Sciatic nerve (tissue), 2 donors: ENCODE measurements at places on chromosomes 12 and 14.

- DNase-seq: no peak
These were observed 37.8 kb downstream of the EP400 start for GRCh38 chr12:131987552-131987951.

DNA sequence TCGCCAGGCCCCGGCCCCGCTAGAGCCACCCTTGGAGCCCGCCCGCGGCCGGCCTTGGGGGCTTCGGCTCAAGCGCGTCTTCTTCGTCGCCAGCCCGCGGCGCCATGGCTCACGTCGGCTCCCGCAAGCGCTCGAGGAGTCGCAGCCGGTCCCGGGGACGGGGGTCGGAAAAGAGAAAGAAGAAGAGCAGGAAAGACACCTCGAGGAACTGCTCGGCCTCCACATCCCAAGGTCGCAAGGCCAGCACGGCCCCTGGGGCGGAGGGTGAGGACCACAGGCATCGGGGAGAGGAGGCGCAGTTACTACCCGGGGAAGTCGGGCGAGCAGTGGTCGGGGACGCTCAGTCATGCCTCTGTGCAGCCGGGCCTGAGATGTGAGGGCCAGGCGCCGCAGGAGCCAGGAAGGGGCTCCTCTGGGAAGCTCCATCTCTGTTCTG is 573 bp downstream of the ARL6IP4 start:
- DNase-seq: no peak

- peak; percentile 33 for DNase-seq
These were observed 39.8 kb downstream of the DIO3 start for GRCh38 chr14:101600891-101601605.

GRCh38 chr14:67806246-67806645 is 10.1 kb downstream of the ZFYVE26 start:
- no peak for DNase-seq

GRCh38 chr12:94555687-94556086 is 94.7 kb downstream of the TMCC3 start:
- DNase-seq: no peak

DNA sequence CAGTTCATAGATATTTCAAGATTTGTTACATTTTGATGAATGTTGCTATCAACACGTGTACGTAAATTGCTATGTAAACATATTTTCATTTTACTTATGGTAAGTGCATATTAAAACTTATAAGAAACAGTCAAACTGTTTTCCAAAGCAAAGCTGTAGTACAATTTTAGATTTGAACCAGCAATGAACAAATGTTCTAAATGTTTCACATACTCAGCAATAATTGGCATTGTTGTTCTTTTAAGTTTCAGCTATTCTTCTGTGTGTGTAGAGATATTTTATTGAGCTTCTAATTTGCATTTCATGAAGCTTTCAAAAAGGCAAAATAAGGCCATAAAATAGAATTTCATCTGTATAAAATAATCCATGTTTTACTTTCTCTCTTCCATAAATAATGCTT is 1433.2 kb downstream of the LRFN5 start:
- DNase-seq: no peak

DNA sequence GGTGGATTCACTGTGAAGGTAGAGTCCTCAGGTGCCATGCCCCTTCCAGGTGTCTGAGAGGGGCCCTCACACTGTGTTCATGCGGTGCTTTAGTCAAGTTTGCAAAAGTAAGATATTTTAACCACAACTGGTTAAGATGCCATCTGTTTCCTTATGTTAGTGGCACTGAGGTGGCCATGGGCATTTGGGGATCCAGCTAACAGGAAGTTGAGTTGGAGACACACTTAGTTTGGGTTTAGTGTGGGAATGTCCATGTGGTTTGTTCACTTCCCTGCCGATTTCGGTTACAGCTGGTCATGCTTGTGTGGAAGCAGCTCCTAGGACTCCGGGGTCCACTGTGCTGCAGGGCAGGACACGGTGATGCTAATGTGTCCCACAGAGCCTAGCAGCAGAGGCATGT is 17.3 kb upstream of the ABHD12B start:
- DNase-seq: no peak

- no peak for DNase-seq
These were observed 74.3 kb upstream of the PRMT8 start for GRCh38 chr12:3416670-3417069.

- no peak for DNase-seq
These were observed 64.8 kb downstream of the DACT1 start for GRCh38 chr14:58702441-58703160.

- DNase-seq: no peak
These were observed 42.5 kb downstream of the GALNT9 start for GRCh38 chr12:132286912-132287311.

GRCh38 chr14:105363847-105364708 is 34.3 kb upstream of the TEX22 start:
- no peak for DNase-seq

DNA sequence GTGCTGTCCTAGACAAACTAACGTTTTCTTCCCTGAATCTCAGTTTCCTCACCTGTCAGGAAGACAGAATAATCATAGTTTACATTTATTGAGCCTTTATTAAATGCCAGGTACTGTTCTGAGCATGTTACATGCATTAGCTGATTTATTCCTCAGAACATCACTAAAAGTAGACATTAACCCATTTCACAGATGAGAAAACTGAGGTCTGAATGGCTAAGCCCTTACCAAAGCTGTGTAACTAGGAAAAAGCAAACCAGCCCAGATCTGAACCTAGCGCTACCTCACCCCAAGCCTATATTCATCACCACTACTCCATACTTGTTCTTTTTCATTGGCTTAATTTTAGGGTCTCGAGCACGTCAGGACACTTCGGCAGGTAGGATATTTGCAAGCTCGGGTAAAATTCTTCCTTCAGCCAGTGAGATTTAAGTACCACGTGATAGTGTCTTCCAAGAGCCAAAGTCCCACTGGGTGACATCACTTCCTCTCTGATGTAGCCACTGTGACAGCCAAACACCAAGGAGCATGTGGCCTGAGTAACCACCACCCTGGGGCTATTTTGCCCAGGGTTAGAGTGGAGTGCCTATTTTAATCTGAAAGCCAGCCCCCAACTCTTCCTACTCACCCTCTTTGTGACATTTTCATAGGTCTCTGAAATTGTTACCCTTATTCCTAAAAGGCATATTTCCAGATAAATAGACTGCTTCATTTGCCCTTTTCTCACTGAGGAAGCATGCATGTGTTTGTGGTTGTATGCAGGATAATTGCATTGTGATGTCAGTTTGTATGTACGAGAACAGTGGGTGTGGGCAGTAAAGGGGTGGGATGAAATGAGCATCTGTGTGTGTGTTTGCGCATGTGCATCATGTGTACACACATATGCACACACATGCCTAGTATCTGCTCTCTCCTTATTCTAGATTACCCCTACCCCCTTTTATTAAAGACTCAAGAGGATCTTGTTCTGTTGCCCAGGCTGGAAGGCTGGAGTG is 62.2 kb upstream of the WSCD2 start:
- DNase-seq: no peak

- DNase-seq: no peak
These were observed 501.1 kb downstream of the NAV3 start for GRCh38 chr12:78331753-78332152.

DNA sequence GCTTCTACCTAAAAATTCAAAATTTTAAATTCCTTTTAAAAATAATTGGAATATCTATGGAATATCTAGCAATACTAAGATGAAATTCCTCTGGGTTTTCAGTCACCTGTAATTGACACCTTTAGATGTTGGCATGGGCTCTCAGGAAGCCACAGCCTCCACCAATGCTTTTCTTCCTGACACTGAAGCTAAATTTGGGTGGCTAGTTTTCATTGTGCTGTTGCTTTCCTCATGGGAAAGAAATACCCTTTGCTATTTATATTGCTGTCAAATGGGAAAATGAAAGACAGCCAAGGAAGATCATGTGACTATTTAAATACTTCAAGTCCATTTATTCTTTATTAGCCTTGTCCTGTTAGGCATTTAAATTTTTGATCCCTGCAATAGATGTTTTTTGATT is 313.0 kb downstream of the NAV3 start:
- DNase-seq: no peak
